ENCODE measurements at places on chromosomes 5 and 9.
A peak's percentile ranks its signal among the peaks of the same experiment; 100 is the strongest.

DNA sequence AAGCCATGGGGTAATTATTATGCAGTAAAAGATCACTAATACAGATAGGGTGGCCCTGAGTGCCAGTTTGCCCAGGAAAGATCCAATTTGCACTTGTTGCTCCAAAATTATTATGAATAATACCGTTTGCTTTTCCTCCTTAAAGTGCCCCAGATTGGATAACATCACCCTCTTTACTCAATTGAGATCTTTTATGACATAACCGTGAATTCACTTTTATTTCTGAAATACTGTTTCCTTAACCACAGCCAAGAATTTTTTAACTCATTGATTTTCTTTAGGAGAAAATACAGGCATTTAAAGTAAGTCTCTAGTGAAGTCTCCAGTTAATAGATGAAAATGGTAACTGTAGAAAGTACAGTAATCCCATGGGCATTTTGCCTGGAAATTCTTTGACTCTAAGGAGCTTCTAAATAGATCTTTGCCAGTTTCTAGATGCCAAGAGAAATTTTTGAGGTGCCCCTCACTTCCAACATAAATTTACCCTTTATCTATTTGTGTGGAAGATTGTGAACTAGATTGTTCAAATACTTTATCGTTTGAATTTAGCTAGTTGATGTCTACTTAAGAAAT, 99.2 kb downstream of the UHRF2 start:
- DNase-seq = no peak

GRCh38 chr5:127326431-127326830, 35.8 kb downstream of the MEGF10 start:
- no peak for DNase-seq

GRCh38 chr9:28735738-28736342, 1162.6 kb upstream of the C9orf72 start:
- DNase-seq = no peak

- DNase-seq = no peak
These were observed 340.5 kb upstream of the KIF2A start for GRCh38 chr5:61965490-61965889.

DNA sequence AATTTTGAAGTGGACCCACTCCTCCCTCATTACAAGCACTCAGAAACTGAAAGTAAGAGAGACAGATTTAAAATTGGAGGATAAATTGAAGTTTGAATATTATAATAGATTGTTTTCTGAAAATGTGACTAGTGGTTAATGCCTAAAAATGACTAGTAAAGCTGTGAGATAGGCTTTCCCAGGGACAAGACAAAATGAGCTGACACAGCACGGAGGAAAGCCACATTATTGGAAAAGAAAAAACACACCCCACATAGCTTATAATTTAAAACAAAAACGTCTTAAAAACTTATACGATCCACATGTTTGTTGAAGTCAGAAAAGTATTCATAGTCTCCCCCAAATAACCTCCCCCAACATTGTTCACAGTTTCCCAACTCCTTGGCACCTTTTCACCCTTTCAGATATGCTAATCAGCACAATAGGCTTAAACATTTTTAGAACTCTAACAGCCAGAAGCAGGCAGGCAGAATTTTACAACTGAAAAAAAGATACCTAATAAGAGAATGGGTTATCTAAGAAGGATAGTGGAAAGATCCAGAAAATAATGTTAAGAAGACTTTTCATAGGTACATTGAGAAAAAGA, 6.1 kb downstream of the C7 start:
- no peak for DNase-seq

- no peak for DNase-seq
These were observed 37.7 kb downstream of the TSSK1B start for GRCh38 chr5:113397046-113397445.

- DNase-seq = no peak
These were observed 54.3 kb downstream of the PSD2 start for GRCh38 chr5:139849942-139850341.

GRCh38 chr9:95061916-95062595, 255.5 kb downstream of the FANCC start:
- no peak for DNase-seq

GRCh38 chr9:34171753-34172535, 6.9 kb upstream of the UBAP1 start:
- DNase-seq = no peak

DNA sequence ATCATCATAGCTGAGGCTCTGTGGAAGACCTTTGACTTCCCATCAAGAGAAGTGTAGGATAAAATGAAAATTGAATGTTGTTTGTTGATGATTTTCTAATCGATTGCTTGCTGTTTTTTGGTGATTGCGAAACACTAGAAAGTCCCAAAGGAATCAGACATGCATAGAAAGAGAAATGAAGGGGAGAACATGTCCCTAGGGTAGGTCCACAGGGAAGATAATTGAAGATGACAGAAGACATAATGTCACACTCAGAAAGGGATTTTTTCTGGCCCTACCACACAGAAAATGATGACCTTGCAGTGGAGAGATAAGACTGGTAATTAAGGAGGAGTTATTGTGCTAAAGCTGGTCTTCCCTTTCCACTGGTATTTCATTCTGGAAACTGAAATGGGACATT, 62.8 kb downstream of the INSYN2B start:
- DNase-seq = no peak

DNA sequence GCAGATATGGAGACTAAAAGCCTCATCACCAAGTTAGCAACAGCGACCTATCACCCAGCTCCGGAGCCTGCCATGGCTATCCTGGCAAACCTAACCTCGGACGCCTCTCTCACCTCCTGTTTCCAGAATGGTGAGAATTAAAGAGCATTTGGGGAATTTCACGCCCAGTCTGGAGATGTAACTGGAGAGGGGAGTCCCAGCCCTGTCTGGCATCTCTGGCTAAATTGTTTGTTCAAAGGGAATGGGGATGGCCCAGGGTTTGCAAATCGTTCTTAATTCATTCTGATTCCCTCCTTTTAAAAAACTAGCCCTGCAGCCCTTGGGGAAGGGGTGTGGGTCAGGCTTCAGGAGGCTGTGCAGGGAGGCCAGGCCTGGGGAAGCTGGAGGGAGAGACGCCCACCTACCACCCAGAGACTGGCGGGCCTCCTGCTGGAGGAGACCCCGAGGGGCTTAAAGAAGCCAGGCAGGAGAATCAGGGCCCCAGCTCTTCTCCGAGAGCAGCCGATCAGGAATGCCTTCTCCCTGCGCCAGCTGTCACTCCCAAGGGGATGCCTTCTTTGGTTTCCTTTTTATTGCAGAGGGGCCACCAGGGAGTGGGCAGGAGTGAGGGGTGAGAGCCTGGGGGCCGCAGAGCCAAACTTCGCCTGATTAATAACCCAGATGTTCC, 964 bp upstream of the COL5A1 start:
- no peak for DNase-seq

DNA sequence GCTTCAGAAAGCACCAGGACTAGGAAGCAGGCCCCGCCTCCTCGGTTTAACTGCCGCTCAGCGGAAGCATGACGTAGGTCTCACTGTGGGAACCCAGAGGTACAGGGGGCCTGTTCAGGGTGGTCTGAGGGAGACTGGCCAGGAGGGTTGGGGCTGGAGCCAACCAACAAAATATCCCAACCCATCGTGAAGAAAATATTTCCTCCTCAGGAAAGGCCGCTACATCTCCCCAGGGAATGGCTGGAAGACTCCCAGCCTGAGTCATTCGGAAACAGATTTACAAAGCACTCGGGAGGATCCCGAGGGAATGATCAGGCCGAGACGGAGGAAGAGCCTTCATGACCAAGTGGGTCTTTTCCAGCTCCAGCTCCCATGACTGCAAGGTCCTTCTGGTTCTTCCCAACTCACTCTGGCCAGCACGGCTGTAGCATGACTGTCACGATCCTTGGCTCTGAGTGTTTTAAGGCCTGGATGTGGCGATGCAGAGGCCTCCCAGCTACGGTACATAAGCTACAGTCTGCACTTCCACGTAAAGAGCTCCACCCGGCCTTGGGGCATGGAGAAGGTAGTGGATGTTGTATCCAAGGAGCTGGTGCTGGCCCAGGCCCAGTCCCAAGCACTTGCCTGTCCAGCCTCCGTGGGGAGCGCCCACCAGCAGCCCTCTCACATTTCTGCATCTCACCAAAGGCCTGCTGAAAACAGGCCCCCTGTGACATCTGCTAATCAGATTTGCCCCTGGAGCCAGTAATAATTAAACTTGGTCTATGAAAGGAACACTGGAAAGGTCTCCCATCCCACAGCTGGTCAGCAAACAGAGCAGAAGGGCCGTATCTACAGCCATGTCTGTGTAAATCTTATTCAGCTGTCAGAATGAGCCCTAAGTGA, 100.6 kb downstream of the LHFPL2 start:
- peak; percentile 97 for DNase-seq

- no peak for DNase-seq
These were observed 30.4 kb downstream of the SLC31A2 start for GRCh38 chr9:113181165-113181564.

DNA sequence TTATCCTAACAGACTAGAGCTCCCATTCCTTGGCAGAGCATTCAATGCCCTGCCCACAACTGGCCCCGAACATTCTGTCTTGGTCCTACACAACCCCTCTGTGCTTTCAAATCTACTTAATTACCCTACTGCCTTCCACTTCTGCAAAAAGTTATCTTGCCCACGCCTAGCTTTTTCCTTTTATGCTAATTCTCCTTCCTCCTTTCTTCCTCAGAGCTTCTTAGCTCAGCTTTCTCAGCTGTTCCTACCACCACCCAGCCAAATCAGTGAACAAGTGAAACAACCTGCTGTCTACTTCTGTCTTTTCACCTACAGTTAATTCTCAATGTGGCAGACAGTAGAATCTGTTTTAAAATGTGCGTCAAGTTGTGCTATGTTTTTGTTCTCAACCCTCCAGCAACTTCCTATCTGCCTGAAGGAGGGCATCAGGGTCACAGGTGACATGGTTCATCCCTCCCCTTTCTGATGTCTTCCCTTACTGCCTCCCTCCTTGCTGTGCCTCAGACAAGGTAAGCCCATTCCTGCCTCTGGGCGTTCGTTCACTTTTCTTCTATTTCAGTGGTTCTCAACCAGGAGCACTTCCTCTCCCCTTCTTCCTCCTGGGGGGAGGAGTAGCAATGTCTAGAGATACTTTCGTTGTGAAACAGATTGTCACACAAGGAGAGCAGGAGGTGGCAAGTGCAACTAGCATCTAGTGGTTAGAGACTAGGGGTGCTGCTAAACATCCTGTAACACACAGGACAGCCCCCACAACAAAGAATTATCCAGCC, 1.3 kb upstream of the REEP5 start:
- DNase-seq = no peak

DNA sequence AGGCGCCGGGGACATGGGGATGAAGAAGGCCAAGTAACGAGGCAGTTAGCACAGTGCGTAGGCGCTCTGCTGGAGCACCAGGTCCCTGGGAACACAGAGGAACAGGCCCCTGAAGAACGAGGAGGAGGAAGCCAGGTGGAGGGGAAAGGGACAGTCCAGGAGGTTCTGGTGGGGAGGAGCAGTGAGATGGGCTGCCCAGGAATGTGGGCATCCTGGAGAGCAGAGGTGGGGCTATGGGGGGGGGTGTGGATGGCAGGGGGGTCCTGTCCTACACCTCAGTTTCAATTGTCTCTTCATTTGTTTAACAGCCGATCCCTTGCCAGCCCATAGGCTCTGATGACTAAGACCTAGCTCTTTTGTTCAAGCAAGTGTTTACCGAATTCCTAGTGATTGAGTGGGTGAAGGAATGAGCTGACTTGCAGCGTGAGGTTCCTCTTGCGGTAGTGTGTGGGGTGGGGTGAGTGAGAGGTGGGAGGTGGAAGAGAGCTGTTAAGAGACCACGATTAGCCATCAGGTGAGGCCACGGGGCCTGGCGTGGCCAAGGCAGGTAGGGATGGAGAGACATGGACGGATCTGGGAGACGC, 8.4 kb upstream of the PHYHD1 start:
- no peak for DNase-seq
